Colonic mucosa (tissue), 4 donors: ENCODE measurements at places on chromosomes 13 and 19. TPM values are rescaled to one million over a fixed set of nuclear protein-coding genes. Genes with fewer than 3 reads are reported as not detected.

- no peaks in the 10 kb centered on the region for H3K4me1 ChIP-seq
- DNase-seq = no peak
- no peaks in the 10 kb centered on the region for H3K27me3 ChIP-seq
- no peak overlapping the region for H3K27ac ChIP-seq
- H3K4me3 ChIP-seq = no peak overlapping the region
- H3K36me3 ChIP-seq = no peaks in the 10 kb centered on the region
Measured at GRCh38 chr13:76656056-76656455, 230.1 kb downstream of the KCTD12 start.

DNA sequence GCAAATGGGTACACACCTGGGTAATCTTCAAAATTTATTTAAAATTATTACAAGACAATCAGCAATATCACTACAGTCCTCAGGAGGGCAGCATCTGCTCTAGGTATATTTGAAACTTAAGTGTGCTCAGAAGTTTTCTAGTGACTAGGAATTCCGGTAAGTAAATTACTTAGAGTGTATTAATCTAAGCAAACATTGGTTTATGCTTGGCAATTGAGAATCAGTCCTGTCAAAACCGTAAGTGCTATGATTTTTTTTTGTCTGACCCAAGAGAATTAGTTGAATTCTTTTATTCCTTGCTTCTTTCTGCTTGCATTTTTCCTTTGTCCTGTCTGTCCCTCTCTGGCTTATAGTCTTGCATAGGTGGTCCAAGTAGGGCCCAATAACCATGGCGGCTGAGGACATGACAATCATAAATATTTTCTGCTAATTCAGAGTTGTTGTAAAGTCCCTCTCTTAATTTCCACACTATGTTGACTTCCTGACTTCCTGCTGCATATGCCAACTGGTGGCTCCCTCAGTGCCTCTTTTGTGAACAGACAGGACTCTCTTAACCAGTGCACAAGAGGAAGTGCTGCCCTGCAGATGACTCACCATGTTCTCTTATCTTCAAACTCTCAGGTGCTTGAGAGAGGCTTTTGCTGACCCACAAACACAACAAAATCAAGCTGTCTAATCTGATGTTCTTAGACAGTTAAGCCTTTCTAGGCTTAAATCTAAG lies 82.2 kb downstream of the SLAIN1 start:
- H3K36me3 ChIP-seq = no peaks in the 10 kb centered on the region

- H3K4me3 ChIP-seq = peak within 1 kb of the TSS; percentile 19
- H3K4me1 ChIP-seq = peaks cover 3% of the 10 kb centered on the region
- H3K36me3 ChIP-seq = no peaks in the 10 kb centered on the region
- DNase-seq = peak; percentile 79
Measured at GRCh38 chr13:49627831-49628652, at the start of gene ARL11. ARL11 (plus strand) TSS chr13:49628507; CDS start chr13:49630448, 1,941 bp downstream.

GRCh38 chr13:110114316-110114715 lies 192.6 kb downstream of the COL4A1 start:
- H3K27ac ChIP-seq = no peak overlapping the region
- no peak overlapping the region for H3K4me3 ChIP-seq
- DNase-seq = no peak
- no peaks in the 10 kb centered on the region for H3K36me3 ChIP-seq
- H3K27me3 ChIP-seq = no peaks in the 10 kb centered on the region

GRCh38 chr13:44703371-44703770 lies 127.2 kb upstream of the TSC22D1 start:
- no peaks in the 10 kb centered on the region for H3K27me3 ChIP-seq
- no peak overlapping the region for H3K4me3 ChIP-seq
- DNase-seq = no peak
- no peaks in the 10 kb centered on the region for H3K36me3 ChIP-seq
- H3K27ac ChIP-seq = no peak overlapping the region

- H3K27ac ChIP-seq = no peak overlapping the region
- no peak for DNase-seq
- H3K27me3 ChIP-seq = no peaks in the 10 kb centered on the region
- H3K4me3 ChIP-seq = no peak overlapping the region
- peaks cover 4% of the 10 kb centered on the region for H3K4me1 ChIP-seq
Measured at GRCh38 chr19:1646659-1647453, 5.6 kb downstream of the TCF3 start.

Gene BCL2L12
- 60.9 TPM for total RNA-seq

GRCh38 chr13:35499676-35500075 lies 23.2 kb upstream of the MAB21L1 start:
- no peaks in the 10 kb centered on the region for H3K36me3 ChIP-seq
- H3K27ac ChIP-seq = no peak overlapping the region

DNA sequence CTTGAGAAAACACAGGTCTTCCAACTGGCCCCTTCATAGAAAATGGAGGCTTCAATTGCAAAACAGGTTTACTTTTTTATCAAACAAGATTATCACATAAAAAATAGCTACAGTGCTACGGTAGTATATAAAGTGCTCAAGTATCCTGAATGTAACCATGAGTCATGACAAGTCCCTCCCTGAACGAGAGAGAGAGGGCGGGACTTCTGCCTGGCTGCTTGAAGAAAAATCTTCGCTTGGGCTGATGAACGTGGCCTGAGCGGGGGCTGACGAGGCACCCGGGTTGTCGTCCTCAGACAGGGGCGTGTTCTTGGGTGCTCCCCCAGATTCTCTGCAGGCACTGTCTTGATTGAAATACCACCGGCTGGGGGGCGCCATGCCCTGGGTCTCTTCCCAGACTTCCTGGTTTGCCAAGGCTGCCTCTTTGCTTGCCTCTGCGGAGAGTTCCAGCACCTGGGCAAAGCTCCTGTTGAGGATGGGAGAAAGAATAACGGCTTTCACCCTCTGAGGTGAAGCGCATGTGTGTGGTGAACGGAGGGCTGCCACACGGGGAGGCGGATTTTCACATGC lies 23.2 kb upstream of the CPAMD8 start:
- no peak overlapping the region for H3K4me3 ChIP-seq
- no peaks in the 10 kb centered on the region for H3K4me1 ChIP-seq
- H3K27me3 ChIP-seq = no peaks in the 10 kb centered on the region
- peak; percentile 47 for DNase-seq
- H3K27ac ChIP-seq = peak overlapping the region; percentile 22

DNA sequence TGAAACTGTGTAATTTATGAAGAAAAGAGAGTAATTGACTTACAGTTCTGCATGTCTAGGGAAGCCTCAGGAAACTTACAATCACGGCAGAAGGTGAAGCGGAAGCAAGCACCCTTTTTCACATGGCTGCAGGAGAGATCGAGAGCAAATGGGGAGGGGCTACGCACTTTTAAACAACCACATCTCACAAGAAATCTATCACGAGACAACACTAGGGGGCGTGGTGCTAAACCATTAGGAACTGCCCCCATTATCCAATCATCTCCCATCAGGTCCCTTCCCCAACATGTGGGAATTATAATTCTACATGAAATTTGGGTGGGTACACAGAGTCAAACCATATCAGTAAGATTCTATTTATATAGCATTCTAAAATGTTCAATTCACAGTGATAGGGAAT lies 114.8 kb upstream of the TRPC4 start:
- H3K27ac ChIP-seq = no peak overlapping the region
- H3K4me1 ChIP-seq = no peaks in the 10 kb centered on the region
- H3K27me3 ChIP-seq = no peaks in the 10 kb centered on the region
- DNase-seq = no peak
- H3K4me3 ChIP-seq = no peak overlapping the region

DNA sequence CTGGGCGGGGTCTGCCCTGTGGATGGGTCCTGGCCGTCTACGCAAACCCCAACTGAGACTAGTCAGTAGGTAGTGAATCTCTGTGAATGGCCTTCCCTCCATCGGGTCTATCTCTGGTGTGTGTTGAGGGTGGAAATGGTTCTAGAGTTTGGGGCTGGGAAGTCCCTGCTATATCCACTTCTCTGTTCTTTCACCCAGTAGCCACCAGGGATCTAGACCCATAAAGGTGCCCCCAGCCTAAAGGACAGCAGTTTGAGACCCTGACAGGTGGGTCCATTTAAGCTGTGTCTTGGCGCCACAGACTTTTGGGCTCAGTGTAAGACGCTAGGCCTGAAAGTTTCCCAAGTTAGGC lies 57.7 kb downstream of the ZNF568 start:
- no peak for DNase-seq
- no peaks in the 10 kb centered on the region for H3K36me3 ChIP-seq
